Osteocyte (in vitro differentiated cells): ENCODE measurements at places on chromosomes 6 and 20.

DNA sequence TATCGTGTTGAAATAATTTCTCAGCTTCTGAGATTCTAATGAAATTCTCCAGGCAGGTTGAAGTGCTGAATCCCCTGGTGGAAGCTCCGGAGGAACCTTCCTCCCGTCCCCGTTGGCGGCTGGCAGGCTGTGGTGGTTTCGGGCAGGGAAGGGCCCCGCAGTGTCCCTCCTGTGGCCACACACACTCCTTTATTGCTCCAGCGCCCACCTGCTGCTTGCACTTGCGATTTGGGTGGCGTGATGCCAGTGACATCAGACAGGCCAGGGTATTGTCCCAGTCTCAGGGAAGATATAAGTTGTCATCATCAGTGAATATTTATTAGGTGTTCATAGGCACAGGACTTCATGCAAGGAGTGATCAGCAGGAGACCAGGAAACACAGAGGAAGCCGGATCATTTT is 530.4 kb downstream of the QKI start:
- DNase-seq: no peak

DNA sequence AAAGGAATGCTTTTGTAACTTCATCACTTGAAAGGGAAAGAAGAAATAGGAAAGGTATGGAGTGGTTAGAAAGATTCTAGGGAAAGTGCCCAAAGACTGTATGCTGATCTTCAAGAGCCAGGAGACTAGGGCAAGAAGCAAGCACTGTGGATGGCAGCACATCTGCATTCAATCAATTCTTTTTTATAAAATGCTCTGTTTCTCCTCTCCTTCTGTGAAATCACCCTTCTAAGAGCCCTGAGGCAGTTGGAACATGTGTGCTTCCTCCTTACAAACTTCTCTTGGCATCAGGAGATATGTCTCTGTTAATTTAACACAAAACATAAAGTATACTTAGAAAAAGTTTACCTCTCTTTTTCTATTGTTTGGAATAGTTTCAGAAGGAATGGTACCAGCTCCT is 1162.2 kb upstream of the GJE1 start:
- DNase-seq: no peak

GRCh38 chr6:33272275-33273128 is 627 bp downstream of the RPS18 start:
- no peak for DNase-seq

- no peak for DNase-seq
Observed at GRCh38 chr6:92906385-92906784, 513.0 kb downstream of the EPHA7 start.

DNA sequence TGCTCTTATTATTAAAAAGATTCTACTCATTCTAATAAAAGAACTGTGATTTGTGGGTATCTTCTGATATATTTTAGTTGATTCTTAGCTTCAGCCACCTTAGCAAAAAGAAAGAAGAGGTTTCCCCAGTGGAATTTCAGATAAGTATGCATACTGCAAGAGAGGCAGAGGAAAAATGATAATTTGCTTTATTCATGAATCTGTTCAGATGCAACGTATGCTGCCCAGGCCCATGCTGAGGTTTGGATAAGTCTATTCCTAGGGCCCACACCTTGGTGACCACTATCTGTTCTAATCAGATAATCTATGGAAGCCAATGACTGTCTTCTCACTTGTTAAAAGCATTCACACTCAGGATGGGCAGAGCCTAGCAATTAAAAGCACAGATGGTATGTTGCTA is 194.0 kb downstream of the HIVEP2 start:
- DNase-seq: no peak

GRCh38 chr6:110933912-110934311 is 24.6 kb upstream of the GTF3C6 start:
- DNase-seq: no peak

DNA sequence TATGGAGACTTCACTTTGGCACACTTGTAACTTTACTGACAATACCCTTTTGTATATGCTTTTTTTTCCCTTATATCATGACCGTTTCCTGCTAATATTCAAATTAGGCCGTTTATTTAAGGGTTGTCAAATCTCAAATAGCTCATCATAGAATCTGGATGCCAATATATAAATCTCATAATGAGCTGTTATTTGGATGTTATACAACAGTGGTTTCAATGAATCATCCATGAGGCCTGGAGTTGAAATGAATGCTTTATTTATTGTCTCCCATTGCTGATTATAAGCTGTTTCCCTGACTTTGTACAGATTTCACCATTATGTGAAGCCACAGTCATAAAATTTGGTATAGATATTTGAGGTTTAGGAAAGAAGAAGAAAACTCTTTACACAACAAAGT is 256.1 kb downstream of the PLCB1 start:
- no peak for DNase-seq

- DNase-seq: no peak
Observed at GRCh38 chr6:147366290-147366689, 142.2 kb upstream of the SAMD5 start.

GRCh38 chr6:13307508-13307995 is 20.8 kb downstream of the TBC1D7 start:
- DNase-seq: peak; percentile 67

DNA sequence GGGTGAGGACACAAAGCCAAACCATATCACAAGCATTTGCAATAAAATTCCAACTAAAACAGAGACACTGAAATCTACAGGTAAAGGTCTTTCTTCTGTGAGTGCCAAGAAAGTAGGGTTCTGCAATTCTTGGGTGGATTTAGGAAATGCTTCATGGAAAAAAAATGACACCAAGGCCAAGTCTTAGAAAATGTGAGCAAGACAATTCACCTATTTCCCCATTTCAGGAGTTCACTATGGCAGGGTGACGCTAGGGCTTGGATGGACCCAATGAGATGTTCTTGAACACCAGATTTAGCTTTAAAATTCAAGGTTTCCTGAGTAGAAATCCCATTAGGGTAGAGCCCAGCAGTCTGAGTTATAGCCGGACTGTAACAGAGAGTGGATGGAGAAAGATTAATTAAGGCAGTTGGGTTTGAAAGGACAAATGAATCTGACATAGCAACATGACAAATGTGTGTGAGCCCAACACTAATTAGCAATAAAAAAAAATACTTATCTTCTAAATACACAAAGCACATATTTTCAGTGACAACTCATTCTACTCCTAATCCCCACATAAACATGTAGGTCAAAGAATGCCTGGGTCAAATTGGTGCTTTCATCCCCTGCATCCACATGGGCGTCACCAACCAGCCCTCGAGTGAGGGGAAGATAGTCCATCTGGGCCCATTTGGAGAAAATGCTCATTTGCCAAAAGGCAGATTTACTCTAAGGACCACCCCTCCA is 180.4 kb upstream of the JARID2 start:
- no peak for DNase-seq

DNA sequence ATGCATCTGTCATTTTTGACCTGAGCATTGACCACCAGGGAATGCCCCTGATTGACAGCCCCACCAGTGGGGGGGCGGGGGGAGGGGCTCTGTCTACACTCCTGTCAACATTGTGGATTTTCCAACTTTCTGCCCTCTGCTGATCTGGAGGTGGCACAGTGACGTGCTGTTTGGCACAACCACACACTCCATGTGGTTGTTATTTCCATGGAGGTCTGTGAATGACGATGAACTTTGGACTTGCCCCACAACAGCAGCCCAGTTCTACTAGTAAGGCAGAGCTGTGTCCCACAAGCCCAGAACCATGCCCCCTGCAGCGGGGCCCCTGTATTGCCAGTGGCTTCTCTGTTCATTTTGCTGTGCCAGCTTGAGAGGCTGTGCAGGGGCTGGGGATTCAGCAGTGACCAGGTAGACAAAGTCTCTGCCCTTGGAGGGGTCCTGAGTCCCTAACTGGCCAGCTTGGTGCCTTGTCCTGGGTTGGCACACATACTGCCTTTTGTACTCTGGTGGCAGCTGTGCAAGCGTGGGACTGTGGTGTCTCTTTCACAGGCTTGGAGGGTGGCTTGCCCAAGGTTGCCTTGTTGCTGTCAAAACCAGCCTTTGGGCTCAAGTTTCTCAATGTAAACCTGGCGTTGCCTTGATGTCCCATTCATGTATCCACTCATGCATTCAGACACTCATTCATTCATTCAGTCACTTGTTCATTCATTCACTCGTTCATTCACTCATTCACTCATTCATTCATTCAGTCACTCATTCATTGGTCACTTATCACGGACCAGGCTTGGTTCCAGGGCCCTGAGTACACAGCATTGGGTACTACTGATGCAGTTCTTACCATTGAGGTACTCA is 108.5 kb downstream of the SYCP2 start:
- peak; percentile 68 for DNase-seq

- DNase-seq: no peak
Observed at GRCh38 chr6:16840725-16841124, 79.5 kb upstream of the ATXN1 start.

GRCh38 chr6:73983367-73983766 is 287.4 kb downstream of the CD109 start:
- DNase-seq: no peak

DNA sequence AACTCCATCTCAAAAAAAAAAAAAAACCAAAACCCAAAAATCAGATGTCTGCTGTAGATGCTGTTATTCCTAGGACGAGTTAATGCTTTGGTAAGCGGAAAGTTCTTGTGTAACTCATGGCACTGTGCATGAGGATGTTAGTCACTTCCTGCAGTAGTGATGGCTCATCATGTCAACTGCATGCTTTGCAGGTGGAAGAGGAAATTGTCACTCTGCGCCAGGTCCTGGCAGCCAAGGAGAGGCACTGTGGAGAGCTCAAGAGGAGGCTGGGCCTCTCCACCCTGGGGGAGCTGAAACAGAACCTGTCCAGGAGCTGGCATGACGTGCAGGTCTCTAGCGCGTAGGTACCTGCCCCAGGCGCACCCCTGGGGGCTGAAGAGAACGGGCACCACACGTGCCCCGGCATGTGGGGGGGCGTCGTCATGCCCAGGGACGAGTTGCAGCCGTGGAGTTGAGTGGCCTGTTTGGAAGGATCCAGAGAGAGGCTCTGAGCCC is 8.5 kb downstream of the TPD52L2 start:
- no peak for DNase-seq

DNA sequence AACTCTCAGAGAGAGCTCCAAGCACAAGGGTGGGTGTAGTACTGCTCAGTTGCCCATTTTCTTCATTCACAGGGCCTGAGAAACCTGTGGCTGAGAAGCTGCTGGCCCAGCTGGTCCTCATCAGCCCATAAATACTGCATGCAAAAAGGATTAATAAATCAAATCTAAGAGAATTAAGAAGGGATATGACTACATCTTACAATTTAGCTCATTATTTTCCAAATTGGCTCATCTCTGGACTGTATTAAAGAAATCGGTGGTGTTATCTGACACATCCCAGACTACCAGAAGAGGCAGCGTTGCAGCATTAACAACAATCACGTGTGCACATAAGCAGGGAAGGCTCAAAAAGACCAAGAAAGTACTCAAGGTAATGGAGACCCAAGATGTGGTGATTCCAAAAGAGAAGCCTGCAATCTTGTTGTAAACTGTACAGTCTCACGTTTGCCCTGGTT is 90.7 kb downstream of the CD24 start:
- no peak for DNase-seq

GRCh38 chr20:17622086-17622850 is 52.4 kb downstream of the DSTN start:
- no peak for DNase-seq

- no peak for DNase-seq
Observed at GRCh38 chr6:41922154-41922553, 855 bp downstream of the BYSL start.

- DNase-seq: peak; percentile 44
Observed at GRCh38 chr20:10669843-10670446, 3.9 kb downstream of the JAG1 start.

DNA sequence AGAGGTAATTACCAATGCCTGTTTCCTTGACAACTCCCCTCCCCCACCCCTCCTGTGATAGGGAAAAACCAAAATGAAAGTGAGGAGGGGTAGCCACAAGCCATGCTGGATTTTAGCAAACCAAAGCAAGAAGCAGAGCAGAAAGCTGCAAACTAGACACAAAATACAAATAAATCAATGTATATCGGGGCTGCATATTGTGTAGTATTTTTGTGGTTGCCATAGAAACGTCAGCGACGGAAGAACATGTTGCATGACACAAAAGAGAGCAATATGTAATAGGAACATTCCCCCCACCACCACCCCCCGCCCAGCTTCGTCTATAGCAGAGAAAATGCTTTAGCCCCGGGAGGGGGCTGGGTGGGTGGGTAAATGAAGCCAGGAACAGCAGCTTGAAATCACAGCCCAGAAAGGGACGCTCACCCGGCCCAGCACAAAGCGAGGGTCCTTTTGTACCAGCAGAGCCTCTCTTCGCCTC is 548 bp downstream of the AGPAT4 start:
- no peak for DNase-seq

- no peak for DNase-seq
Observed at GRCh38 chr20:61797971-61798411, 267.7 kb downstream of the TAF4 start.

DNA sequence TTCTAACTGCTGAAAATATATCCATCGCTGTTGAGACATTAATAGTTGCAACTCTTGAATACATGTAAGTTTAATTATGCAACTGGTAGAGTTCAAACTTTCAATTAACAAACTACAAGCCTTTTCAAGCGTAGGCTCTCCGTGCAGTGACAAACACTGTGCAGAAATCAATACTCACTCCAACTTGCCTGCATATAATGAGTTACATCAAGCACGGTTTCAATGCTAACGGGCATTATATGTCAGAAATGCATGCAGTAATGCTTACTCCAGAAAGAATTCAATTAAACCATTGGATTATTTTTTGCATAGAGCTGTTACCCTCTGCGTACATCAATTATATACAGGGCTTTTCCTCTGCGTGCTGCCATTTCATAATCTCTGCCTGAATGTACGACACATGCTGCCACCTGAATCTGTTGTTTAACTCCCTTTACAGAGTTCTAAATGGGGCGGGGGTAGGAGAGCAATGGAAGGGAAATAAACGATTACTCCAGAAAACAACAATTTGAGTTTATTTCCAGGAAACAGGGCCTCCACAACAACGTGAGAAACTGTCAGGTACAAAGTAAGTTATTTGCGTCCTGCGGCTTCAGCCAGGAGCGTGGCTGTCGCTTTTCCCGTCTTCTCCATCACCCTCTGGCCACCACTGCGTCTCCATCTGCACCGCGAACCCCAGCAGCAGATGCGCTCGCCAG is 1.8 kb downstream of the PTPRK start:
- no peak for DNase-seq

- DNase-seq: no peak
Observed at GRCh38 chr20:40688129-40689099, 622 bp downstream of the MAFB start.

DNA sequence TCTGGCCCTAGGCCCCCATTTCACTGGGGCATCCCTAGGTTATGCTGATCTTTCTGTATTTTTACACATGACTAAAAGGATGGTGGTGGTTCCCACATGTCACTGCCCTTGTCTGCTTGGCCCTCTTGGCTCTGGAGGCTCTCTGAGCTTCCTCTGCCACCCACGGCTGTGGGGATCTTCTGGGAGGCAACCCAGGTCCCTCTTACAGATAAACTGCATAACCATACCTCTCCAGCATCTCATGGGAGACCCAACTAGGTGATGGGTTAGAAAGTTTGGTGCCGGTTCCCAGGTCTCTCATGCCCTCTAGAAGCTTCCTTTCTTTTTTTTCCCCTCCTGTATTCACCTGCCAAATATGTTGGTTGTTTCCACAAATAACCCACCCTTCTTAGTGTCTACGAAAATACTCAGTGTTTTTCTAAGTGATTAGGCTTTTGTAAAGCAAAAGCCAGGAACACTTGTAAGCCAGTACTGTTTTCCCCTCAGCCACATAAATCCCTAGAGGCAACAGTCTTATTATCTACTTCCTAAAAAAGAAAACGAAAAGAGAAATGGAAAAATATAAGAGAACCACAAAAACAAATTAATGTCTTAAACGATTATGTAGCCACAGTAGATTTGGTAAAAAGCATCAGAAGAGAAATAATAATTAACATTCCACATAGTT is 71.7 kb upstream of the SMLR1 start:
- no peak for DNase-seq

- DNase-seq: no peak
Observed at GRCh38 chr6:43842231-43842794, 72.3 kb downstream of the VEGFA start.
